Inflammatory macrophage (primary cell): ENCODE measurements at places on chromosomes 7 and 10.

DNA sequence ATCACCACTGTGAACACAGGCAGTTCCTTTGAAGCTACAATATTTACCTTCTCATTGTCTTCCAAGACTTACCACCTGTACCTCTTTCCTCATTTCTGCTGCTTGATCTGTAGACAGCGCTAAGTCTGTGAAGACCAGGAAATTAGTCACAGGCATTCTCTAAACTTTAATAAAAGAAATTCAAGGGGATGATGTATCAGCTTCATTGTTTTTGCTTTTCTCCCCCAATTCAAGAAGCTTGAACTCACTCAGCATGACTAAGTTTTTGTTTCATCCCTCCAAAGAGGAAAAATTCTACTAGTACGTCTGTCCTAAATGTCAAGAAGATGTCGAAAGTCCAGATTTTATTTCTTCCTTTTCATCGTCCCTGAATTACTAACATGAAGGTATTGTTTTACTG is 75.3 kb upstream of the PPP1R9A start:
- no peak for DNase-seq

DNA sequence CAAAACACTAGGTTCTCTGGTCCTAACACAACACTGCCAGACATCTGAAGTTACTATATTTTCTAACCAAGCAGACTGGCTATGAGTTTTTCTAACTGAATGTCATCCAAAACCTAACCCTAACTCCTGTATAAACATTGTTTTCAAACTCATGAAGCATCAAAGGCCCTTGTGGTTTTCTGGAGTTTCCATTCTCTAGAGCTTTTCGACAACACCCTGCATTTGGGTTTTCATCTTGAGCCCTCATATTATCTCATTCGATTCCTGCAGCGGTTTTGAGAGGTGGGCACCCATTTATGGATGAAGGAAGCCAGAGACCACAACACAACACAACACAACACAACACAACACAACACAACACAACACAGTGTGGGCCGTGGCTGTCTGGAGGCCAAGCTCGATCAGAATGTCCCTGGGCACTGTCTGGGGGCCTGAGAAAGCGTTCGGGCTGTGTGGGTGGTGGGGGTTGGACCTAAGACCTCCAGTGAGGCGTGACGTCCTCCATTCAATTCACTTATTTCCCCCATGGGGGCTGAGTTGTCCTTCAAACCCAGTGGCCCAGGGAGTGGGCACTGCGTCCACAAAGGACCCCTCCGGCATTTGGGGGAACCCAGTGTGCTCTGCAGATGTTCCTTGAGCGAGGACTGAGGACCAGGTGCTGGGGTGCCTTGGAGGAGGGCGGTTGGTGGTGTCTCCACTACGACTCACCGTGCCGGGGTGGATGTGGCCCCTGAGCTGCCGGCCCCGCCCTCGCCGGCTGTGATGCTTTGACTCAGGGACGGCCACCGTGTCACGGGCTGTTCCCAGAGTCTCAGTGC is 490.4 kb downstream of the DNAJB6 start:
- no peak for DNase-seq

- no peak for DNase-seq
Observed at GRCh38 chr7:55733241-55734140, 129.1 kb downstream of the SEPTIN14 start.

- DNase-seq = no peak
Observed at GRCh38 chr7:904847-905246, 28.5 kb downstream of the GET4 start.

DNA sequence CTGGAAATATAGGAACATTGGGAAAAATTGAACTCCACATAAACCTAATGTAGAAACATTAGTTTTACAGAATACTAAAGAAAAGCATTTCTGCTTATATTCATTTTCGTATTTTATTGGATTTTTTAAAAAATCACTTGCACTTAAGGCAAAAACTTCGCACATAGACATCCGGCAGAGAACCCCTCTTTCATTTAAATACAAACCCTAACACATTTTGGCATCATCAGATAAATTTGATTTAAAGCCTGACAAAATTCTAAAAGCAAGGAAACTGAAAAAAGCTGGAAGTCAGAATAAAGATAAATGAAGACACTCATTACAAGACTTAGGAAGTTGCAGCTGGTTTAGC is 396 bp upstream of the EXOC4 start:
- no peak for DNase-seq
